ENCODE measurements at places on chromosomes 7 and 10. TPM values are rescaled to one million over a fixed set of nuclear protein-coding genes. Genes with fewer than 3 reads are reported as not detected.
A peak's percentile ranks its signal among the peaks of the same experiment; 100 is the strongest.

- no peaks in the 10 kb centered on the region for H3K4me1 ChIP-seq
- H3K27me3 ChIP-seq: no peaks in the 10 kb centered on the region
- no peak for DNase-seq
- H3K27ac ChIP-seq: no peak overlapping the region
- no peak overlapping the region for H3K4me3 ChIP-seq
Measured at GRCh38 chr10:74391786-74392185, 240.8 kb downstream of the ADK start.

DNA sequence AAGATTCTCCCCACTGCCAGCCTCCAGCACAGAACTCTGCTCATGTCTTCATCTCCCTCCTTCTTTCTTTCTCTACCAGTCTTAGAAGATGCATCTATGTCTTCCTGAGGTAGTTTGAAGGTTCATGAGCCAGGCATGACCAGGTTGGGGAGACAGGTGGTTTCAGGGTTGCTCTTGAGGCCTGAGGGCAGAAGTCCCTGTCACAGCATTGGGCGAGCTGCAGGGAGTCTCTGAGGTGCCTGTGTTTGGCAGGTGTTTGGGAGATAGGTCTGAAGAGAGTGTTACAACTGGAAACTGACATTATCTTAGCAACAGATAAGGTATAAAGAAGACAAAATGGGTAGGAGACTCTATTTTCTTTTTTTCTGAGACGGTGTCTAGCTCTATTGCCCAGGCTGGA lies 18.7 kb downstream of the PRSS2 start:
- no peaks in the 10 kb centered on the region for H3K36me3 ChIP-seq
- DNase-seq: no peak
- H3K4me1 ChIP-seq: peaks cover 12% of the 10 kb centered on the region
- H3K27ac ChIP-seq: no peak overlapping the region

GRCh38 chr10:99768556-99768955 lies 13.9 kb upstream of the ABCC2 start:
- no peaks in the 10 kb centered on the region for H3K27me3 ChIP-seq
- H3K27ac ChIP-seq: no peak overlapping the region
- H3K4me1 ChIP-seq: no peaks in the 10 kb centered on the region
- no peak overlapping the region for H3K4me3 ChIP-seq
- no peaks in the 10 kb centered on the region for H3K36me3 ChIP-seq

- H3K27ac ChIP-seq: no peak overlapping the region
- H3K27me3 ChIP-seq: no peaks in the 10 kb centered on the region
- DNase-seq: no peak
- H3K36me3 ChIP-seq: no peaks in the 10 kb centered on the region
Measured at GRCh38 chr7:14720785-14721184, 181.8 kb downstream of the DGKB start.

DNA sequence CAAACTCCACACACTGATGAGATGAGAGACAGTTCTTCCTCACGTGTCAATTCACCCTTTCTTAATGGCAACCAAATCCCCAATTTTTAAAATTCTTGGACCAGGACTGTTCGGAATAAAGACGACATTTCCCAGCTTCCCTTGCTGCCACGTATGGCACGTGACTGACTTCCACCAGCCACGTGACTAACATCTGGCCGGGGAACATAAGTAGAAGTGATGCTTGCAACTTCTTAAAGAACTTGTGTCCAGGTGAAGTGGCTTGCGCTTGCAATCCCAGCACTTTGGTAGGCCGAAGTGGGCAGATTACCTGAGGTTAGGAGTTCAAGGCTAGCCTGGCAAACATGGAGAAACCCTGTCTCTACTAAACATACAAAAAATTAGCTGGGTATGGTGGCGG lies 405.1 kb downstream of the CALN1 start:
- H3K36me3 ChIP-seq: no peaks in the 10 kb centered on the region
- no peaks in the 10 kb centered on the region for H3K27me3 ChIP-seq

- DNase-seq: no peak
- H3K27me3 ChIP-seq: peaks cover 37% of the 10 kb centered on the region
- H3K4me1 ChIP-seq: no peaks in the 10 kb centered on the region
- no peaks in the 10 kb centered on the region for H3K36me3 ChIP-seq
Measured at GRCh38 chr10:11230498-11231167, 213.0 kb downstream of the CELF2 start.

GRCh38 chr10:17144032-17144431 lies 14.4 kb upstream of the CUBN start:
- no peak for DNase-seq
- H3K4me3 ChIP-seq: no peak overlapping the region
- H3K36me3 ChIP-seq: no peaks in the 10 kb centered on the region
- H3K4me1 ChIP-seq: peaks cover 12% of the 10 kb centered on the region
- H3K27ac ChIP-seq: no peak overlapping the region

DNA sequence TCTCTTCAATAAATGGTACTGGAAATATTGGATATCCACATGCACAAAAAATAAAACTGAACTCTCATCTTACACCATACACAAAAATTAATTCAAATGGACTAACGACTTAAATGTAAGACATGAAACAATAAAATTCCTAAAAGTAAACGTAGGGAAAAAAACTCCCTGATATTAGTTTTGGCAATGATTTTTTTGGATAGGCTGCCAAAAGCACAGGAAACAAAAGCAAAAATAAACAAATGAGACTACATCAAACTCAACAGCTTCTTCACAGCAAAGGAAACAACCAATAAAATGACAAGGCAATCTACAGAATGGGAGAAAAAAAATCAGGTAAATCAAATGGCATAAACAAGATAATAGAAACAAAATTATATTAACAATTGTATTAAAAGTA lies 65.7 kb downstream of the ORC5 start:
- H3K36me3 ChIP-seq: no peaks in the 10 kb centered on the region
- no peak overlapping the region for H3K27ac ChIP-seq
- no peaks in the 10 kb centered on the region for H3K27me3 ChIP-seq
- no peak for DNase-seq
- H3K4me1 ChIP-seq: no peaks in the 10 kb centered on the region

DNA sequence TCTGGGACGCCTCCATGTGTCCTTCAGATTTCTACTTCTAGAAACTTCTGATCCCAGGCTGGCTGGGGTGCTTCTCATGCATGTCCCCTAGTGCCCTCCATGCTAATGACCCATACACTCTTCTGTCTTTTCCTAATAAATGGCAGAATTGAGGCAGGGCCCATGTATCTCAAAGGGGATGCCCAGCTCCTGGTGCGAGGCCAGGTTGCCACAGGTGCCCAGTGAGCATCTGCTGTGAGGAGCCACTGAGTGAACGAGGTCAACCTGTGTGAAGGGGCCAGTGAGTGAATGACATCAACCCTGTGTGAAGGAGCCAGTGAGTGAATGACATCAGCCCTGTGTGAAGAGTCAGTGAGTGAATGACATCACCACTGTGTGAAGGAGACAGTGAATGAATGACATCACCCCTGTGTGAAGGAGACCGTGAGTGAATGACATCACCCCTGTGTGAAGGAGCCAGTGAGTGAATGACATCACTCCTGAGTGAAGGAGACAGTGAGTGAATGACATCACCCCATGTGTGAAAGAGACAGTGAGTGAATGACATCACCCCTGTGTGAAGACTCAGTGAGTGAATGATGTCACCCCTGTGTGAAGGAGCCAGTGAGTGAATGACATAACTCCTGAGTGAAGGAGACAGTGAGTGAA lies 478.9 kb downstream of the PTPRN2 start:
- H3K4me3 ChIP-seq: no peak overlapping the region
- no peak for DNase-seq
- H3K27me3 ChIP-seq: no peaks in the 10 kb centered on the region
- no peaks in the 10 kb centered on the region for H3K4me1 ChIP-seq
- no peaks in the 10 kb centered on the region for H3K36me3 ChIP-seq
- no peak overlapping the region for H3K27ac ChIP-seq

GRCh38 chr10:31920538-31920937 lies 8.1 kb downstream of the ARHGAP12 start:
- peak overlapping the region; percentile 83 for H3K27ac ChIP-seq
- H3K36me3 ChIP-seq: peaks cover 8% of the 10 kb centered on the region
- H3K4me3 ChIP-seq: peak overlapping the region; percentile 51
- peaks cover 51% of the 10 kb centered on the region for H3K4me1 ChIP-seq
- DNase-seq: no peak

The ZNF117 gene
- total RNA-seq: 2.5 TPM

The STK17A gene
- 53.5 TPM for total RNA-seq

The LIPN gene
- total RNA-seq: not detected

Measured in Calu3 (cell line).